Esophagus squamous epithelium (tissue), 5 donors: ENCODE measurements at places on chromosomes 2 and 18. TPM values are rescaled to one million over a fixed set of nuclear protein-coding genes. Genes with fewer than 3 reads are reported as not detected.

- H3K4me1 ChIP-seq = peaks cover 6% of the 10 kb centered on the region
- no peaks in the 10 kb centered on the region for H3K27me3 ChIP-seq
- no peak overlapping the region for H3K4me3 ChIP-seq
- no peaks in the 10 kb centered on the region for H3K36me3 ChIP-seq
Measured at GRCh38 chr2:172693037-172693436, 42.6 kb upstream of the RAPGEF4 start.

DNA sequence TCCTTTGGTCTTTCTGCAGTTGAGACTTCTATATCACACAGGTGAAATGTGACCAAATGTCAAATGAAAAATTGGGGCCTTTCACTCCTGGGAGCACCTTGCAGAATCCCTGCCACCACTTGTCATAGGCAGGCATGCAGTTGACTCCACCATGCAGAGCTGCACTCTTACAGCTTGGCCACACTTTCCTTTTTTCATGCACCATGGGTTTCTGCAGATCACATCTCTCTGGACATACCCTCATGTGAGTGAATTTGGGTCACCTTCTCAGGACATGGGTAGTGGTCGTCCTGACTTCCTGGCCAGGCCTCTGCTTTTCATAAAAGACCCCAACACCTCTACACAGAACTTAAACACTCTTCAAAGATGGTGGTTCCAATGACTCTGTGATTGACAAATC is 155.1 kb upstream of the RAB12 start:
- no peaks in the 10 kb centered on the region for H3K27me3 ChIP-seq
- no peaks in the 10 kb centered on the region for H3K36me3 ChIP-seq
- no peak for DNase-seq
- no peaks in the 10 kb centered on the region for H3K4me1 ChIP-seq
- H3K27ac ChIP-seq = no peak overlapping the region
- H3K4me3 ChIP-seq = no peak overlapping the region

- H3K27me3 ChIP-seq = no peaks in the 10 kb centered on the region
- no peak overlapping the region for H3K27ac ChIP-seq
- H3K4me3 ChIP-seq = no peak overlapping the region
- no peaks in the 10 kb centered on the region for H3K4me1 ChIP-seq
Measured at GRCh38 chr2:57880967-57881366, 165.6 kb upstream of the VRK2 start.

DNA sequence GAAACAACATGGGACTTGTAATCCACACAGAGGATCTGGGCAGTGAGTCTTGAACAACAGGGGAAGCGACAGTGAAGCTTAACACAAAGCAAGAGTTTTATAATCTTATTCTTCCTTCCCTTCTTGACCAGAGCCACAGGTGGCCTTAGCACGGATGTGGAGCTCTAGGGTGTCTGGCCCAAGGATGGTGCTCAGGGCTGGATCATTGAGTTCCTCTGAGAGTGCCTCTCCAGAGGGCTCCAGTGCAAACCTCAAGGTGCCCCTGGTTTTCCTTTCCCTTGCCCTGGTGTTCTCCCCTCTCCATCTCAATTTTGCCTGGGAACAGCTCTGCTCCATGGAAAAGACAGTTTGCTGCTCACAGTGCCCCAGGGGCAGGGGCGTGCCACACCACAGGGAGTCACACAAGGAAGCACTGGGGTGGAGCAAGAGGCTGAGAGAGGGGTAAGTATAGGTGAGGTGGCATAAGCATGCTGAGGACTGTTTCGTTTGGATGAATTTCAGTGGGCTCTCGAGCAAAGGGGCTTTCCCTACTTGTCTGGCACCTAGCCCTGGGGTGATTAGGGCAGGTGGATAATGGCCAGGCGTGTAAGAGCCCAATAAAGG is 88.6 kb upstream of the B3GNT7 start:
- DNase-seq = no peak
- H3K4me3 ChIP-seq = no peak overlapping the region
- H3K36me3 ChIP-seq = no peaks in the 10 kb centered on the region
- no peaks in the 10 kb centered on the region for H3K27me3 ChIP-seq

DNA sequence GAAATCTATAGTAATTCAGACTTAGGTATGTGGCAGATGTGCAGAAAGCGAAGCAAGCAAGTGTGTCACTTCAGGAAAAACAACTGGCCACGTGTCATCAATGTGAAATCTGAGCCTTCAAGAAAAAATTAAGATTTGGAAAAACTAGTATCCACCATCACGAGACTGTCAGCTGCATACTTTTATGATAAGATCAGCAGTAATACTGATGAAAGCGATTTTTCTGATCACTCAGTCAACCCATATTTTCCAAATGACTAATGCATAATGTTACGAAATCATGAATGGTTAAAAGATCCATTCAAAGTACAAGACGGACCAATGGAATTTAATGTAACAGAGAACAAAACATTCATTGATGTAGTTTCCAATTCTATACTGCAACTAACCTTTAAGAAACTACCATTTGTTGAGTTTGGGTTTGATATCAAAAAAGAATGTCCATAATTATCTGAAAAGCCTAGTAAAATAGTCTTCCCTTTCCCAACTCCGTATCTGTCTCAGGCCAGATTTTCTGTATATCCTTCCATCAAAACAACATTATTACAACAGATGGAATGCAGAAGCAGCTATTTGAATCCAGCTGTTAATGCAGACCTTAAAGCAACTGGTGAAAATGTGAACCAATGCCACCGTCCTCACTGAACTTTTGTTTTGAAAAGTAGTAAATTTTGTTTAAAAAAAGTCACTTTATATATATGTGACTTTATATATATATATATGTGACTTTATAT is 17.0 kb upstream of the BCL2 start:
- H3K27me3 ChIP-seq = no peaks in the 10 kb centered on the region
- H3K4me1 ChIP-seq = no peaks in the 10 kb centered on the region
- H3K36me3 ChIP-seq = no peaks in the 10 kb centered on the region
- H3K27ac ChIP-seq = peak overlapping the region; percentile 41
- DNase-seq = no peak
- no peak overlapping the region for H3K4me3 ChIP-seq

DNA sequence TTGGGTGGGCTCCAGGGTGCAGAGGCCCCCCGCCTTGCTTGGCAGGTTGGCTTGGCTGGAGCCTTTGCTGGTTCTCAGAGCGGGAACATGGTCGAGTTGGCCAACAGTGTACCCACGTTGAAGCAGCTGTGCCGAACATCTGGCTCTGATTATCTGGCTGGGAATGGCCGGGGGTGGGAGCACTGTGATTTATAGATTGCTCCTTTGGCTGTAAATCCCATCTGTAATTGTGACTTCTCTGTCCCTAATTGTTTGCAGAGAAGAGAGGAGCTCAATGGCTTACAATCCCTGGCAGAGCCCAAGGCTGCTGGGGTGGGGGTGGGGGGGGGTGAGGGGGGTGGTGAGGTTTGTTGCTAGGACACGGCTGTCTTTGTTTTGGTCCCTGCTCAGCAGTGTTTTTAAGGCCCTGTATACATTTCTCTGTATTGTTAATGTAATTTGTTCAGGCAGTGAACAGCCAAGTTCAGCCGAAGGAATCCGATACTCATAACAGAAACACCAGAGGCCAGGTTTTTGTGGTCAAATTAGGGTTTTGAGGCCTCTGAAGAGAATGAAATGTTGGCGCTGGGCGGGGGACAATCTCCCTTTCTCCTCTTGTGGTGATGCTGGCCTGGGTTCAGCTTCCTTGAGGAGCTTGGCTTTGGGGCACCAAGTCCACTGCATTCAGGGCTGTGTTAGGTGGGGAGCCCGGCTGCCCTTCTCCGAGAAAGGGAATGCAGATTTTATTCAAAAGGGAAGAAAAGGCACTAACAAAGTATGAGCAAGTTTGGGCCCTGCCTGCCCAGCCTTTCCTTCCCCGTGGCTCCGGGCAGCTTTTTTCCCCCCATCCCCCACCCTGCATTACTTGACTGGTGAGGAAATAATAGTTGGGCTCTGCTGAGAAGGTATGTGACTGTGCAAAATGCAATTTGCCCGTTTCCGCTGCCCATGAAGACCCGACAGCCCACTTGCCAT is 82.5 kb downstream of the TCF7L1 start:
- H3K27ac ChIP-seq = peak overlapping the region; percentile 23
- H3K36me3 ChIP-seq = no peaks in the 10 kb centered on the region
- H3K4me3 ChIP-seq = no peak overlapping the region
- H3K27me3 ChIP-seq = no peaks in the 10 kb centered on the region

DNA sequence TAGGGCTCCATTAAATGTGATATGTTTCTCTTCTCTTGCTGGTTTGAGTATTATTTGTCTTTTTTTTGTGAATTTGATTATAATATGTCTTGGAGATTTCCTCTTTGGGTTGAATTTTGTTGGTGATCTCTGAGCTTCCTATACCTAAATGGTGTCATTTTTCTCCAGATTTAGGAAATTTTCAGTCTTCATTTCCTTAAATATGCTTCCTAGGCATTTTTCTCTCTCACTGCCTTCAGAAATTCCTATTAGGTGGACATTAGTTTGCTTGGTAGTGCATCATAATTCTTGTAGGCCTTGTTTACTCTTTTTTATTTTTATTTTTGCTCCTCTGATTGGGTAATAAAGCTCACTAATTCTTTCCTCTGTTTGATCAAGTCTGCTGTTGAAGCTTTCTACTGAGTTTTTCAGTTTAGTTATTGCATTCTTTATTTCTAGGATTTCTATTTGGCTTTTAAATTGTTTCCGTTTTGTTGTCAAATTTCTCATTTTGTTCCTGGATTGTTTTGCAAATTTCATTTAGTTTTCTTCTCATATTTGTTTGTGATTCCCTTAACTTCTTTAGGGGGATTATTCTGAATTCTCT is 36.6 kb upstream of the CRACDL start:
- no peak overlapping the region for H3K4me3 ChIP-seq
- H3K27ac ChIP-seq = no peak overlapping the region
- no peaks in the 10 kb centered on the region for H3K36me3 ChIP-seq
- H3K4me1 ChIP-seq = no peaks in the 10 kb centered on the region
- H3K27me3 ChIP-seq = no peaks in the 10 kb centered on the region

GRCh38 chr2:190511104-190511503 is 23.4 kb downstream of the NEMP2 start:
- no peak for DNase-seq
- no peaks in the 10 kb centered on the region for H3K4me1 ChIP-seq
- H3K27me3 ChIP-seq = no peaks in the 10 kb centered on the region

DNA sequence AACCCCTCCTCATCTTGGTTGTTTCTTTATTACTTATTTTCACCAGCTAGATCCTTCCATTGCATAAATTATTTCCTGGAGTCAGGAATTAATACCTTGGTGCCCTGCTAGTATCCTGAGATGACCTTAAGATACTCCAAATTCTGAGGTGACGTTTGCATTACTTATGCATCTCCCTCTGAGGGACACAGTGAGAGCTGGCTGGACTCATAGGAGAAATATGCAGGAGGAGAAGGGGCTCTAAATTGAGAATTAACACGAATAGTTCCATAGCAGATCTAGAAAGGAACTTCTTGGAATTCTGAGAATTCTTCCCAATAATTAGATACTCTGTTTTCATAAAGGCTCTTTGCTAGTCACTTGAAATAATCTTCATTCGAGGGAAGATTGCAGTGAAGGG is 310.6 kb upstream of the ZEB2 start:
- no peak overlapping the region for H3K27ac ChIP-seq
- H3K4me1 ChIP-seq = no peaks in the 10 kb centered on the region
- H3K4me3 ChIP-seq = no peak overlapping the region

DNA sequence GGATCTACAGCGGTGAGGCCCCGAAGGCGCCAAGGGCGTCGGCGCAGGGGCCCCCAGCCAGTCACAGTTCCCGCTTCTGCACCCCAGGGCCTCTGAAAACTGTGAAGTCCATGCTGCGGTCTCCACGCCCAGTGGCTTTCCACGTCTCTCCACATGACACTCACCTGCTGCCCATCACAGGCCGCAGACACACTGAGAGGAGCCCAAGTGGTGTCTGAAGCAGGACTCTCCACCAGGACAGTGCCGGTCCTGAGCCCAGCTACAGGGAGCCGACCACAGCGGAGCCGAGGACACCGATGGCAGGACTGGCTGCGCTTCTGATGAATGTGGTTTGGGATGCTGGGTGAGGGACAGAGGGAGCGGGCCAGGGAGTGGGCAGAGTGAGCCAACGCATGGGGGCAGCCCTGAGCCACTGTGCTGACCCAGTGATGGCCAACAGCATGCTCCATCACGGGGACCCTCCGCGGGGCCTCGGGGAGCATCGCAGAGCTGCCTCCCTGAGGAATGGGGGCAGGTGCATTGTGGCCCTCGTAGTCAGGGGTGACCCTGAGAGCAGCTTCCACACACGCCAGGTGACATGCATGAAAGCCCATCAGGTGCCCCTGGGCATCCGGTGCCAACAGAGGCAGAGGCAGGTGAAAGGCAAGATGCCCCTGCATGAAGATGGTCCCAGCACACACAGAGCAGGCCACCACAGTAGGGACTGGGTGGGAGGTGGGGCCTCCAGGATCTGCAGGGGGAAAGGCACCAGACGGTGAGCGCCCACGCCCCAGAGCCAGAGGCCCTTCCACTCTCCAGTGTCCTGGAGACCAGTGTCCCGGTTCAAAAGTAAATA is 116.6 kb downstream of the HDAC4 start:
- no peaks in the 10 kb centered on the region for H3K27me3 ChIP-seq
- H3K4me1 ChIP-seq = peaks cover 31% of the 10 kb centered on the region
- DNase-seq = no peak
- H3K36me3 ChIP-seq = no peaks in the 10 kb centered on the region

Gene C2orf81
- 0.73 TPM for total RNA-seq

Gene BOLL
- total RNA-seq = not detected
